ENCODE measurements at places on chromosomes 2 and 18.

GRCh38 chr18:23032030-23032582 is 99.0 kb downstream of the RBBP8 start:
- DNase-seq: peak; percentile 84

DNA sequence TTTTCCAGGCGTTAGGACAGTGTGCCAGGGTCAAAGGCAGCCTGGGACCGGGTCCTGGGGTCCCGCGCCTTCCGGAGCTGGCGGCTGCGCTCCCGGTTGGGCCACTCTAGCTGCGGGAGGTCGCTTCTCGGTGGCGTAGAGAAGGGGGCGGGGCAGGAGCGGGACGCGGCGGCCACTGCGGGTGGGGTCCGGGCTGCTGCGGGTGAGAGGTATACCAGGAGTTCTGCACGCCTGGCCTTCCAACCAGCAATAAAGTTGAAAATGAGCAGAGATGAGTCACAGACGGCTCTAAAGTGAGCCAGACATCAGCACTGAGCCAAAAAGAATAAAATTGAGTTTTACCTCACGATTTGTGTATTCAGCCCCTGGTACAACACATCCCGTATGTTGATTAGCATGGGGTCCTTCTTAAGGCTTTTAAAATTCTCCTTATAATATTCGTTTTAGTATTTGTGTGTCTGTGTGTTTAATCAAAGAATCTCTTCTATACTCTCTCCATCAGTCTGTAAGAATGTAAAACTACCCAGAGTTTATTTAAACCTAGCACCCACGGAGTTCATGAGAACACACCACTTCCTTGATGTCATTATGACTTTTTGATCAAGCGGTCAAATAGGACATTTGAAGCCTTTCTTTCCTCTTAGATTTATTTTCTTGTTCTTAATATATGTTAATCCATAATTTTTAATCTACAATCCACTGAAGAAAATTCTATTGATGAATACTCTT is at the start of gene C1GALT1C1L:
TSS of gene C1GALT1C1L (minus strand) at position 108 of the 729 bp plus-strand sequence. CDS start at position 1, 107 bp downstream.
- peak; percentile 59 for DNase-seq

DNA sequence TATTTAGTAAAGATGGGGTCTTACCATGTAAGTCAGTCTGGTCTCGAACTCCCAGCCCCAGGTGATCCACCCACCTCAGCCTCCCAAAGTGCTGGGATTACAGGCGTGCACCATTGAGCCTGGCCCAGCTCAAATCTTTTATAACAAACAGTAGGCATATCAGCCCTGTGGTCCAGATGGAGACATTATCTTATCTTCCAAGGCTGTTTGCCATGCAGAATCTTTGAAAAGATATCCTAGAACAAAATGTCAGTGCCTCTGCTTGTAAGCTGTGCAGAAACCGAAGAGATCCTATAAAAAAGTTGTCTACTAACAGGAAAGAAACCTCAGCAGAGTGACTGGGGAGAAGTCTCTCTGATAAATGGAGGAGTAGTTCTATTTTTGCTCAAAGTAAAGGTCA is 142.1 kb downstream of the PTH2R start:
- no peak for DNase-seq

GRCh38 chr2:236583621-236584203 is 14.1 kb downstream of the ACKR3 start:
- no peak for DNase-seq

DNA sequence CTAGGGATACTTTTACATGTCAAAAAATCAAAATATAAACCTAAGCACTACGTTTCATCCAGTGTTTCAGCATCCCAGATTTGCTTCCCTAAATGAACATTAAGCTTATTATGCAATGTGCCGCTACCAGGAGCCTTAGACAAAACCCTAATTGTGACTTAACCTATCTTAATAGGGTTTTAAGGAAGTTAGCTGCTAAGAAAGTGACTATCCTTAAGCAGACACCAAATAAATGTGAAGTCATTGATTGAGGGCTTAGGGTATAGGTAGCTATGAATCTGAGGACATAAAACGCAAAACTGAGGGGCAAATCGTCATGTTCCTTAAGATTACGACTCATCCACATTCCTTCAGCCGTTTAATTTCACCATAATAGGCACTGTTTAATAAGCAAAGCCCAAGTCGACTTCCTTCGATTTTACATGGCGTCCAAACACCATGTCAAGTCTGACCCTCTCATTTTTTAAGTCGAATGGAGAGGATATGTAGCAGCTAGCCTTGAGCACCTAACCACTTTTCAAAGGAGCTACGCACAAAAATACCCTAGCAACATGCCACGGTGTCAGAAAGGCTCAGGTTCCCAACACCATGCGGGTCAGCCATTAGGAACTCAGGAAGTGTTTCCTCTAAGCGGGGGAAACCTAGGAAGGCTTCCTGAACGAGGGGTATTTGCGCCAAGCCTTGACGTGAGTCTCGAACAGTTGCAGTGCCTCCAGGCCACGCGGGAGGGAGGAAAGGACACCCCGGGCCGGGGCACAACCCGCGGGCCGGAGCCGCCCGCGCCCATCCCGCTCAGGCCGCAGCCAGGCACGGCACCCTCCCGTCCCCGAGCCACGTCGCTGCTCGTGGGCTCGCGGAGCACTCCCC is 1.0 kb downstream of the HDLBP start:
- DNase-seq: peak; percentile 71

- peak; percentile 92 for DNase-seq
These were observed 82.0 kb upstream of the RANBP2 start for GRCh38 chr2:108637304-108637669.

GRCh38 chr18:46160050-46160798 is 56.0 kb downstream of the HAUS1 start:
- no peak for DNase-seq

GRCh38 chr18:10430677-10431076 is 23.8 kb upstream of the APCDD1 start:
- no peak for DNase-seq

DNA sequence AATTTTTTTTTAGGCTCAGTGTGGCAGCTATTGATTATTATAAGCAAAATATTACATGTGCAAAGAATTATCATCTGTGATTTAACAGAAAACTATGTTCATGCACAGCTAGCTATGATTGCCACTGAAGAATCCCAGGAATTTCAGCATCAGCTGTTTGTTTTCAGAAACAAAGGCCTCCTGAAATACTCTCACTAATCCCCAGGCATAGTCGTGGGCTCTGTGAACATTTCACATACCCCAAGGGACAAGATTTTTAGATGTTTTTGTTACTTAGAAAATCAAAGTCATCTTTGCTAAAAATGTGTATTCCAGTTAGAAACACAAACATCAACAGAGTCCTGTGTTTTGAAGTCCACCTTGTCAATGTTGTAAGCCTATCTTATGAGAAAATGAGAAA is 156.1 kb downstream of the MYO1B start:
- DNase-seq: peak; percentile 74

DNA sequence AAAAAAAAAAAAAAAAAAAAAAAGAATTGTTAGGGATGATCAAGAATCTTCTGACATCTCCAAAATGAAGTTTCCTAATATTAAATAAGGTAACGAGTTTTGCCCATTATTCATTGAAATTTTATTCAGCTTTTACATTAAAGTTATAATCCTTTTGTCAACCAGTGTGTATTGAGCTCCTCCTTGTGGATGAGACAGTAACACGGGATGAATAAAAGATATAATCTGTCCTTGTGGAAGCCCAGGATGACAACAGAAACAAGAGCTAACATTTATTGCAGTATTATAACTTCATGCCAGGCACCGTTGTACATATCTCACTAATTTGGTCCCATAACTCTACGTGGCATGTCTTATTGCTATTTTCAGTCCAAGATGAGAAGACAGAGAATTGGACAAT is 33.4 kb upstream of the SERPINB7 start:
- peak; percentile 61 for DNase-seq

DNA sequence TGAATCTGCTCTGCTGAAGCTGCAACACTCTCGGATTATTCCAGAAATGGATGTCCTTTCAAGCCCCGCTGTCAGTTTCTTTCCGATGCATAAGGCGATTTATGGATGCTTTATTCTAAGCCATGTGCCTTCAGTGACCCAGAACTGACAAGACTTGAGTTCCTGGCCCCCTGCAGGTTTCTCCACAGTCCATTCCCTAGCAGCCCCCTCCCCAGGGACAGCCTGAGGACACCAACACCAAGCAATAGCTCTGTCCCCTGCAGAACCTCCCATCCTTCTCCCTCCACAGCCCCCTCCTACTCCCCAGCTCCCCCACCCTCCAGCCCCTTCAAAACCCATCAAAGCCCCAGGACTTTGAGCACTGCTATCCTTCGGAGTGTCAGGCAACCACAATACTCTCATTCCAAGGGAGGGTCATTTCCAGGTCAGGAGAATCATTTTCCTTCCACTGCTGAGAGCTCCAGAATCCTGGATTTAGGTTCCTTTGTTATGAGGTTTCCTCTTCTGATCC is 24.6 kb upstream of the SPP2 start:
- DNase-seq: peak; percentile 14

DNA sequence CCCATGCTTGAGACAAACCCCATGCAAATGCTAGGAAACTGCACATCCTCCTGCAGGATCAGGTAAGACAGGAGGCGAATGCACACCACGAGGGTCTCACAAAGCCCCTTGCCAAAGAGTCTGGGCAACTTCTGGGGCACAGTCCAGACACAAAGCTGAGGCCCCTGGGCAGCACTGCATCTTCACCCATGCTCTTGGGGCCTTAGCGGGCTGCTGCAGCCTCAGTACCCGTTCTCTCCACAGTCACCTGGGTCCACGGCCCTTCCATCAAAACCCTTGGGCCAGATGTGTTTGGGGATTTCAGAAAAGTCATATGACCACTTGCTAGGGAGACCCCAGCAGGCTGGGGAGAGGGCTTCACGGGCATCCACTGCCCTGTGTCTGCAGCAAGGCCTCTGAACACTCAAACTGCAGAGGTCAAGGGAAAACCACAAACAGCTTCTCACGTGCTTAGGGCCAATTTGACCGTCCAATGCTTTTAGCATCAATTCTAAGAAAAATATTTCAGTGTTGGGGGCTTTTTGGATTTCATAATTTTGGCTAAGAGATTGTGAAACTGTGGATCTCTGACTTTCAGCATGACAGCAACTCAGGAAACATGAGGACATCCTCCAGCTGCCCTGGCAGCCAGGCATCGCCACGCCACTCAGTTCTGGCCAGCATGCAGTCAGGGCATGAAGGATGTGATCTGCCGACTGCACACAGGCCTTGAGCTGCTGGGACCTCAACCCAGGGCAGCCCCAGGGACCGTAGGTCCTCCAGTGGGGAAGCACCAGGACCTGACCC is 20.0 kb downstream of the PASK start:
- peak; percentile 26 for DNase-seq
